Neural cell (in vitro differentiated cells): ENCODE measurements at places on chromosomes 11 and 22. TPM values are rescaled to one million over a fixed set of nuclear protein-coding genes. Genes with fewer than 3 reads are reported as not detected.

Gene HPX
- polyA plus RNA-seq, result 11.1 and 17.3 TPM in 2 replicates

Gene CCDC73
- 0.07 TPM in 1 of 2 replicates, not detected in the other for polyA plus RNA-seq

Gene SSTR3
- not detected in 2 replicates for polyA plus RNA-seq

Gene PAMR1
- 0.48 and 0.56 TPM in 2 replicates for polyA plus RNA-seq

Gene SEC14L6
- not detected in 2 replicates for polyA plus RNA-seq

Gene TYMP
- 0.54 and 0.87 TPM in 2 replicates for polyA plus RNA-seq

Gene HBE1
- polyA plus RNA-seq, result not detected in 2 replicates

Gene SAA1
- polyA plus RNA-seq, result not detected in 2 replicates

Gene MAP6
- 178 and 200 TPM in 2 replicates for polyA plus RNA-seq

Gene TSSK2
- 0.26 TPM in 1 of 2 replicates, not detected in the other for polyA plus RNA-seq

Gene MRGPRF
- not detected in 2 replicates for polyA plus RNA-seq

Gene LMNTD2
- 0.61 and 3.0 TPM in 2 replicates for polyA plus RNA-seq

Gene CASP1
- polyA plus RNA-seq, result not detected in 2 replicates

Gene TBX10
- not detected in 2 replicates for polyA plus RNA-seq

Gene KLHL35
- 11.8 and 17.0 TPM in 2 replicates for polyA plus RNA-seq

Gene NLRP14
- polyA plus RNA-seq, result 0.44 and 0.48 TPM in 2 replicates
